ENCODE measurements at places on chromosomes 7 and 10. TPM values are rescaled to one million over a fixed set of nuclear protein-coding genes. Genes with fewer than 3 reads are reported as not detected.

The ATE1 gene
- 23.1 TPM for total RNA-seq

GRCh38 chr7:44267178-44267577 lies 58.2 kb downstream of the CAMK2B start:
- no peak overlapping the region for H3K27ac ChIP-seq
- H3K36me3 ChIP-seq: no peaks in the 10 kb centered on the region
- no peaks in the 10 kb centered on the region for H3K4me1 ChIP-seq
- H3K4me3 ChIP-seq: no peak overlapping the region

The C7orf57 gene
- total RNA-seq: 0.71 TPM

DNA sequence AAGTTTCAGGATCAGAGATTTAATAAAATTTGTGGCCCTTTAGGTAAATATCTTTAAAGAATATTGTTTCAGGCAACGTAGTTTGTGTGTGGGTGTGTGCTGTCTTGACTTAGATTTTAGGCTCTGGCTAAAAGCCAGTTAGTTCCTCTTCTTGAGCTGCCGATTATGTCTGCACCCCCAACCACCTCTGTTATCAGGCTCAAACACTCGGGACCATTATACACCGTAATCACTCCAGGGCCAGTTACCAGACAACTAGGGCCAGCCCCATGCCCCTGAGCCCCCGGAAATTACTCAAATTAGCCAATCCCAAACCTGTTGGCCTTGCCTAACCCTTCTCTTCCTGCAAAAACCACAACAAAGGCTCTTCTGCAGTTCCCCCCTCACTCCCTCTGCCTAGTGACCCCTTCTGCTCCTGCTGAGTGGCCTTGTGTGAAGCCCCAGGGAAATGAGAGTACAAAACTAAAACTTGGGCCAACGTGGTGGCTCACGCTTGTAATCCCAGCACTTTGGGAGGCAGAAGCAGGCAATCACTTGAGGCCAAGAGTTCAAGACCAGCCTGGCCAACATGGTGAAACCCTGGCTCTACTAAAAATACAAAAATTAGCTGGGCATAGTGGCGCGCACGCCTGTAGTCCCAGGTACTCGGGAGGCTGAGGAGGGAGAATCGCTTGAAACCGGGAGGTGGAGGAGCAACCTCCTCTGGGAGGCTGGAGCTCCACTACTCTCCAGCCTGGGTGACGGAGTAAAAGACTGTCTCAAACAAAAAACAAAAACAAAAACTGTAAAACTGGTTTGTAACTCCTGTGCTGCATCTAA lies 9.2 kb upstream of the HNRNPF start:
- H3K27ac ChIP-seq: peak overlapping the region; percentile 97
- no peaks in the 10 kb centered on the region for H3K27me3 ChIP-seq
- DNase-seq: peak; percentile 80
- peaks cover 4% of the 10 kb centered on the region for H3K36me3 ChIP-seq
- H3K4me1 ChIP-seq: peaks cover 39% of the 10 kb centered on the region

GRCh38 chr7:85336086-85336485 lies 149.2 kb upstream of the SEMA3D start:
- no peak for DNase-seq
- no peaks in the 10 kb centered on the region for H3K36me3 ChIP-seq
- H3K4me1 ChIP-seq: no peaks in the 10 kb centered on the region
- H3K4me3 ChIP-seq: no peak overlapping the region
- no peak overlapping the region for H3K27ac ChIP-seq

- no peak for DNase-seq
- peaks cover 2% of the 10 kb centered on the region for H3K36me3 ChIP-seq
- no peaks in the 10 kb centered on the region for H3K27me3 ChIP-seq
- H3K4me1 ChIP-seq: peaks cover 69% of the 10 kb centered on the region
Observed at GRCh38 chr7:111080495-111081105, 10.3 kb upstream of the LRRN3 start.

GRCh38 chr10:4931587-4931986 lies 31.6 kb upstream of the AKR1C1 start:
- H3K27ac ChIP-seq: no peak overlapping the region
- no peak for DNase-seq
- H3K4me3 ChIP-seq: no peak overlapping the region
- H3K36me3 ChIP-seq: peaks cover 3% of the 10 kb centered on the region
- H3K27me3 ChIP-seq: no peaks in the 10 kb centered on the region

DNA sequence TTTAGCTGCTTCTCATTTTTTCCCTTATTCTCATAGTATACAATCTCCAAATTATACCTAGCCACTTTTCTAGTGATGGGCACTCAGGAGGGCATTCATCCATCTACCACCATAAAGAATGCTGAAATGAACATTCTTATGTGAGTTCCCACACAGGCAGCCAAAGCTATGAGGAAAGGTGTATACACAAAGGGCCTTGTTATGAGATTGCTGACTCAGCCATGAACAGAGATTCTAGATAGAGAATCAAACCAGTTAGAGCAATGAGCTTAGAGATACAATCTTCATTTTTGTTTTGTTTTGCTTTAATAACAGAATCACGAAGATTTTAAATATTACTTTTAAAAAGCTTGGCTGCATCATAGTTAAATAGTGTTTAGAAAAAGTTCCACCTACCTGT lies 54.8 kb upstream of the TNKS2 start:
- peaks cover 37% of the 10 kb centered on the region for H3K27me3 ChIP-seq
- H3K36me3 ChIP-seq: no peaks in the 10 kb centered on the region
- H3K4me3 ChIP-seq: no peak overlapping the region
- H3K4me1 ChIP-seq: no peaks in the 10 kb centered on the region

- no peaks in the 10 kb centered on the region for H3K27me3 ChIP-seq
- H3K27ac ChIP-seq: no peak overlapping the region
- no peak overlapping the region for H3K4me3 ChIP-seq
- H3K4me1 ChIP-seq: peaks cover 17% of the 10 kb centered on the region
- no peaks in the 10 kb centered on the region for H3K36me3 ChIP-seq
Observed at GRCh38 chr7:36526863-36527548, 137.3 kb downstream of the ANLN start.
